ENCODE measurements at places on chromosomes 7 and 10. TPM values are rescaled to one million over a fixed set of nuclear protein-coding genes. Genes with fewer than 3 reads are reported as not detected.

NPC1L1 gene
- total RNA-seq: 48.7 TPM

PKD1L1 gene
- total RNA-seq: 0.73 TPM

PIK3CG gene
- 0.68 TPM for total RNA-seq

EZH2 gene
- total RNA-seq: 4.2 TPM

CREB5 gene
- 0.48 TPM for total RNA-seq

ADAM22 gene
- 0.06 TPM for total RNA-seq

CHST3 gene
- total RNA-seq: 1.9 TPM

DNA sequence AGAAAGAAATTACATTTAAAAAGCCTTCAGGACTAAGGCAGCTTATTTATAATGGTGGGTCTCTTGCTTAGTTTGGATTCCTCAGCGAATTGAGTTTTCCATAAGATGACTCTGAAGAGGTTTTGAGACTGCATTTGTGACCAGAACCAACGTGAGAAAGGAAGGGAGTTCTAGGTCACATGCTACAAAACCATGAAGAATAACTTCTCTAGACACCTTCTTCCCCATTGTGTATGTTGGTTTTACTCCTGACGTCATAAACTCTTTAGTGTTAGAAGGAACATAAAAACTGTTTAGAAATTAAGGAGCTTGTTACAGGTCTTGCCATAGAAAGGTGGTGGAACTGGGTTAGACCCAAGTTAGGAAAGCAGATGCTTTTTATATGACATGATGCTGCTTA is 11.1 kb downstream of the PTPN12 start:
- no peak overlapping the region for H3K4me3 ChIP-seq
- no peaks in the 10 kb centered on the region for H3K36me3 ChIP-seq
- no peak overlapping the region for H3K27ac ChIP-seq
- H3K27me3 ChIP-seq: no peaks in the 10 kb centered on the region

DNA sequence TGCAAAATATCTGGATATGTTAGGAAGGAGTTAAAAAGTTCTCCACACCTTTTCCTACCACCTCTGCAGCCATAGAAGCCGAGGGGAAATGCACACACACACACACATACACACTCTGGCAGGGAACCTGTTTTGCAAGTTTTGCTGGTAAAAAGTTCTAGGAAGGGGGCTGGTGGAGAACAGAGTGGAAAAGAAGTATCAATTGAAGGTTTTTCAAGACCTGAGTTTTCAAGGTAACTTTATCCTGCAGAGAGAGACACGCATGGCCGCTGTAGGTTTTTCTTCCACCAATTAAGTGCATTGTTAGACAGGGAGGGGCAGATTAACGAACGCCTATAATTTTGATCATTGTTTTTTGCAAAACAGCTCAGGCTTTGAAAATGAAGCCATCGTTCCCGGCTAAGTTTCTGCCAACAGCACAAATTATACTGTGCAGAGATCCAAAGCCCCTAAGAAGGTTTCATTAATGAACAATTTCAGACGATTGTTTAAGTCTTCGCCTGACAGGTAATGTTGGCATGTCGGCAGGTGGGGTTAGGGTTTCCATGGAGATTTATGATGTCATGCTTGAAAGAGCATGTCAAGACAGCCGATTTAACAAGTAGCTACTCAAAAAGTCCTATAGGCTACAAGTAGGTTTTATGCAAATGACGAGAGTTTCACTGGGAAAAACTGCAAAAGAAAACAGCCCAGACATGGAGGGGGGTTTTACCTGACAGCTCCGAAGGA is 29.7 kb downstream of the KIAA1217 start:
- no peaks in the 10 kb centered on the region for H3K4me1 ChIP-seq
- no peaks in the 10 kb centered on the region for H3K27me3 ChIP-seq
- no peak overlapping the region for H3K27ac ChIP-seq
- no peaks in the 10 kb centered on the region for H3K36me3 ChIP-seq

- H3K36me3 ChIP-seq: no peaks in the 10 kb centered on the region
- no peaks in the 10 kb centered on the region for H3K4me1 ChIP-seq
- H3K27me3 ChIP-seq: no peaks in the 10 kb centered on the region
- no peak overlapping the region for H3K27ac ChIP-seq
These were observed 48.1 kb downstream of the MYO3A start for GRCh38 chr10:25982107-25982506.

DNA sequence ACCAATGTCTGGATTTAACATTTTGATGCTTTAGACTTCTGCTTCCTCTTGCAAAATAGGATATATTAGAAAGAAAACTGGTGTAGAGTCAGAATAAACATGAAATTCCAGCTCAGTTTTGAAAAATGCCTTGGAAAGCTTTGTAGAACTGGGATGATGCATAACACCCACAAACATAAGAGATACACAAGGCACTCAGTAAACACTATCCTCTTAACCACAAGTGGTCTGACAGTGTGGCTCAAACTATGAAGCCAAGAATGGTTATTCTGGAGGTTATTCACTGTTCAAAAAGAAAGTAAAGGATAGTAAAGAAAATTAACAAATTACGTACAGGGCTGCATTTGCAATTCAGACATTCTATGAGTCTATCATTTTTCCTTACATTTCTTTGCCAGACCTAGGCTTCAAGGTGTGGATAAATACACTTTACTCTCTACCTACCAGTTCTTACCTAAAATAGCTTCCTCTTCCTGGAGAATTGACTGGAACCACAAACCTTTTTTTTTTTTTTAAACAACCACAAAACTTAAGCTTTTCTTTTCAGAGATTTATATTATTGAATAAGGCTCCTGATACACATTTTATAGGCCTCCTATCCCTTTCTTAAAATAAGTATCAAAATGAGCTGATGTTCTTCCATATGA is 9.0 kb upstream of the RSBN1L start:
- H3K4me1 ChIP-seq: no peaks in the 10 kb centered on the region
- H3K27me3 ChIP-seq: no peaks in the 10 kb centered on the region
- no peak for DNase-seq

DNA sequence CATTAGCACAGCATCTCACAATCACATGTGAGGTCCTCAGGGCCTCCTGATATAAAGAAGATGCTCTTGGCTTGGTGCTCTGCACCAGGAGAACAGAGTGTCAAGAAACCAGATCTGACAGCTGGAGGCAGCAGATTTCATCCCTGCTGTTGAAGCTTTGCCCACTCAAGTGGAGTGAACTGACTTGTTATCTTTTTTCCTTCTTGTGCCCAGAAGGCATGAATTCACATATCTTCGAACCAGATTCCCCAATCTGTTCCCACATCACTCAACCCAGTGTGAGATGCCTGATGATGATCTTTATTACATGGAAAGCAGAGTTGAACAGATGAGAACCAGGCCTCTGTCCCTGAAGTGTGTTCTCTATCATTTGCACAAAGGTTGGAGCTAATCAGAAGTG is 521.0 kb downstream of the SORCS1 start:
- no peaks in the 10 kb centered on the region for H3K36me3 ChIP-seq
- no peaks in the 10 kb centered on the region for H3K27me3 ChIP-seq
- DNase-seq: no peak
- H3K27ac ChIP-seq: no peak overlapping the region

- no peak for DNase-seq
- no peaks in the 10 kb centered on the region for H3K36me3 ChIP-seq
- H3K4me1 ChIP-seq: no peaks in the 10 kb centered on the region
- H3K4me3 ChIP-seq: no peak overlapping the region
These were observed 19.4 kb upstream of the CDC14C start for GRCh38 chr7:48904975-48905374.

DNA sequence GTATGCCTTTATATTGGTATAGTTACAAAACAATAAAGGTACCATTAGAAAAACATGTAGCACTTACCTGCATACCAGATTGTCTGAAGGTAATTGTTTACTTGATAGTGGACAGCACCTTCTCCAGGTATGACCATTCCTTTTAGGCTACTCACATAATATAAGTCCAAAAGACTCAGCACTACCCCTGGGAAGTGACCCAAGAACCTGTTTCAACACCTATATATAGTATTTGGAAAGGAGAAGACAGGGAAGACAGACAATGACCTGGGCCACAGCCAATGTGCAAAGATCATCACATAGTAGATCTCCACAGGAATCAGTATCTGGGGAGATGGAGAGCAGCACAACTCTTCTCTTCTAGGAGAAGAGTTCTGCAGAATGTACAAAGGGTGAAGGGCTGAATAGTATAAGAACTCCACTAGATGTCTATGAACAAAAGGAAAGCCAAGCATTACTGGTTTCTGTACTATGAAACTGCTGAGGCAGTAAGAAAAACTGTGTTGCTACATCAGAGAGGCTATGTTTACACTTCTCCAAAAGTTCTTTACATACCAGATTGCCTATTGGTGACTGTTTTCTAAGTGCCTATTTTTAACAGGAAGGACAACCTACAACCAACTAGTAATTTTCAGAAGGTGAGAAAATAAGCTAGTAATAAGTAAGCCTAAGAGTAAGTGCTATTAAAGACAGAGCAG is 159.2 kb downstream of the BTAF1 start:
- peaks cover 11% of the 10 kb centered on the region for H3K4me1 ChIP-seq
- no peak overlapping the region for H3K4me3 ChIP-seq
- no peaks in the 10 kb centered on the region for H3K27me3 ChIP-seq
- H3K36me3 ChIP-seq: peaks cover 25% of the 10 kb centered on the region

GRCh38 chr10:26057466-26057865 is 123.4 kb downstream of the MYO3A start:
- H3K36me3 ChIP-seq: no peaks in the 10 kb centered on the region
- no peaks in the 10 kb centered on the region for H3K27me3 ChIP-seq

GRCh38 chr10:94218493-94219183 is 144.1 kb downstream of the NOC3L start:
- H3K4me3 ChIP-seq: no peak overlapping the region
- no peaks in the 10 kb centered on the region for H3K36me3 ChIP-seq
- no peak overlapping the region for H3K27ac ChIP-seq

GRCh38 chr7:24801883-24802282 is 44.6 kb upstream of the GSDME start:
- H3K27me3 ChIP-seq: no peaks in the 10 kb centered on the region
- no peak for DNase-seq
- H3K27ac ChIP-seq: no peak overlapping the region
- no peaks in the 10 kb centered on the region for H3K4me1 ChIP-seq

GRCh38 chr7:11835260-11835659 is 3.3 kb upstream of the THSD7A start:
- no peak overlapping the region for H3K4me3 ChIP-seq
- no peak overlapping the region for H3K27ac ChIP-seq
- no peaks in the 10 kb centered on the region for H3K36me3 ChIP-seq
- no peaks in the 10 kb centered on the region for H3K4me1 ChIP-seq

DNA sequence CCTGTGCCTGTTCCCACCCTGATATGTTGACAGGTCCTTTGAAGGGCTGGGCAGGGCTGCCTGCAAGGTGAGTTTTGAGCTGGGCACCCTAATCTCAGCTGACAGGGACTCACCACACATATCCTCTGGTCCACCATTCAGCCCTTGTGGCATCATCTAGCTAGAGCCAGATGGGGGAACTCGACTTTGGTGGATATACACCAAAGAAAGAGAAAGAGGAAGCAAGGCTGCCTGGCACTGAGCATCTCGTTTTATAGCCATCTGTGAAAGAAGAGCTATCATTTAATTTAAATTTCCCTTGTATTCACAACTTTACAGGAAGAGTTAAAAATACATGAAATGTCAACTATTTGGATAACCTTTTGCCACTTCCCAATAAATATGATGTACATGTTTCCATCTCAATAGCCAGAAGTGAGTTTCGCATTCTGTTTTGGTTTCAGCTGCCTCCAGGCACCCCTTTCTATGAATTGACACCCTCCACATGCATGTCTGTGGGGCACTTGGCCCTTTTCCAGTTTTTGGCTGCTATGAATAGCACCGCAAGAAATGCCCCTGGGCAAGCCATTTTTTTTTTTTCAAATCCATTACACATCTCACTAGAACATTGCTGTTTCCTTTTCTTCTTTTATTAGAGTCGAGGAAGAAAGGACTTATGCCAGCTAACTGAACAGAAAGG is 22.9 kb upstream of the GRB10 start:
- H3K27me3 ChIP-seq: no peaks in the 10 kb centered on the region
- H3K4me1 ChIP-seq: no peaks in the 10 kb centered on the region
- H3K4me3 ChIP-seq: no peak overlapping the region
- DNase-seq: no peak
- no peaks in the 10 kb centered on the region for H3K36me3 ChIP-seq

DNA sequence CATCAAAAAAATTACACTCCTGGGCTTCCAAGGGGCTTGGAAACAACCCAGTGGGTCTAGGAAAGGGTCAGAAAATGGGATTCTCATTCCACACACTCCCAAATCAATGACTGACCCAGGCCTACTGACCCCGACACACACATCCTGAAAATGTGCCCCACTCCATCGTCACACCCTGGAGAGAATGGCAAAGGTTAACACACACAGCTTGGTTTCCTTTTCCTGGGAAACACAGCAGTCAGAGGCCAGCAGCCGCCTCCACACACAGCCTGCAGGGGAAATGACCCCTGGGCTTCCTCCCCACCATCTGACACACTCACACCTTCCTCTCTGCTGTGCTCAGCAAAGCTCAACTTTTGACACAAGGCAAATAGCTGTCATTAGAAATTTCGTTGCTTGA is 42.9 kb downstream of the SH3PXD2A start:
- H3K4me1 ChIP-seq: peaks cover 7% of the 10 kb centered on the region
- H3K4me3 ChIP-seq: no peak overlapping the region
- no peaks in the 10 kb centered on the region for H3K36me3 ChIP-seq
- no peaks in the 10 kb centered on the region for H3K27me3 ChIP-seq

DNA sequence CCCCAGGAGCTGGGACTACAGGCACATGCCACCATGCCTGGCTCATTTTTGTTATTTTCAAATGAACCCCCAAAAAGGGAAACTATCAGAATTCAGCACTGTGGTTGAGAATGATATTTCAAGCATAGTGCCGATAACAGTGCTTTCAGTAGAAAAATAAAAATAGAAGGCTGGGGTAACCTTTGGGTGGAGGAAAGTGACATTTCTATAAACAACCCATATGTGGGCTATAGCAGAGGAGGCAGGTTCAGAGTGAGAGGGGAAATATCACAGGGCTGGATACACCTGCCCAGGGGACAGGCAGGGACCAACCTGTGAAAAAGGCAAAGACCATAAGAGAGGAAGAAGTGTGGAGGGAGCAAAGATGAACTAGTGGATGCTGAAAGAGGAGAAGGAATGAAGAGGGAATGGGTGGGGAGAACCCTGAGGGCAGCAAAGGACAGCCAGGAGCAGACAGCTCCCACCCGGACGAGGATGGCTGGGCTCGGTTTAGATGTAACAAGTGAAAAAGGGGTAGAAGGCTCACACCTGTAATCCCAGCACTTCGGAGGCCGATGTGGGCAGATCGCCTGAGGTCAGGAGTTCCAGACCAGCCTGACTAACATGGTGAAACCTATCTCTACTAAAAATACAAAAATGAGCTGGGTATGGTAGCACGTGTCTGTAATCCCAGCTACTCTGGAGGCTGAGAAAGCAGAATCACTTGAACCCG is 56.5 kb downstream of the MAP3K8 start:
- H3K4me1 ChIP-seq: peaks cover 10% of the 10 kb centered on the region
- H3K4me3 ChIP-seq: no peak overlapping the region
- DNase-seq: no peak
- H3K27ac ChIP-seq: no peak overlapping the region
- no peaks in the 10 kb centered on the region for H3K27me3 ChIP-seq

DNA sequence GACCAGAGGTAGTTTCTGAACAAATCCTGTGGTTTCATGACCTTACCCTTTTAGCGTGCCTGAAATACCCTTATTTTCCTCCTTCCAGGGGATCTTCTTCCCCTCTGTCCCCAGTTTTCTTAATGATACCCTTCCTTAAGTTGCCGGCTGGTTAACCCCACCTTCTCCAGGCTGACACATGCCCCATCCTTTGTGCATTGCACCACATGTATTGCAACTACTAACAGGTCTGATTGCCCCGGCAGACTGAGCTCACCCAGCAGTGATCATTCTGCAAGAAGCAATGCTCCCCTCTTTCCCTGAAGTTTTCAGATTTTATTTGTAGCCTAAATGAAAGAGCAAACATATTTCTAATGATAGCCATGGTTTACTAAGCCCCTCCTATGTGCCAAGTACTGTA is 108.2 kb downstream of the HIP1 start:
- no peak for DNase-seq
- no peak overlapping the region for H3K27ac ChIP-seq
- no peaks in the 10 kb centered on the region for H3K36me3 ChIP-seq
- H3K27me3 ChIP-seq: no peaks in the 10 kb centered on the region
- H3K4me1 ChIP-seq: no peaks in the 10 kb centered on the region
